Stimulated activated CD4-positive, alpha-beta T cell treated with anti-CD3 and anti-CD28 coated beads, TNF-alpha, amount 100 ng/mL, for 4 hours (primary cell): ENCODE measurements at places on chromosomes 7 and 10.

DNA sequence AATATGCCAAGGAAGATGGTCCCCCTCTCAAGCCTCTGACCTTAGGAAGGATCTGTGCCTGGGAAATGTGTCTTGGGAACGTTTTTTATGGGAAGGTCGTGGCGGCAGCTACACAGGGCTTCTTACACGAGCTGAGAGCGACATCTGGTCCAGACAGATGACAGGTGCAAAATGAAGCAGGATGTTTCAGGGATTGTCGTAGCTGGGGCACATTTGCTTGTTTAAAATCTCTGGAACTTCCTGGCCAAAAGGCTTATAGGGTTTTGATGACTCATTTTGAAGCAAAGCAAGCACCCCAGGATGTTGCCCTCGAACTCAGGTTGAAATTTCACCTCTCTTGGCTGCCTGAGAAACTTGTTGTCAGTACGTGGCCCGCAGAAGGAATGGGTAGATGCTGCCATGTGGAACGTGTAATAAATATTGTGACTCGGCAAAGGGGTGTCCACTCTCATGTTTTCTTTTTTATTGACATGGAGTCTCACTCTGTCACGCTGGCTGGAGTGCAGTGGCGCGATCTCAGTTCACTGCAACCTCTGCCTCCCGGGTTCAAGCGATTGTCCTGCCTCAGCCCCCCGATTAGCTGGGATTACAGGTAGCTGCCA, 117.5 kb downstream of the CAMK1D start:
- no peak for DNase-seq

GRCh38 chr10:921471-922414, 9.8 kb downstream of the LARP4B start:
- DNase-seq = no peak

DNA sequence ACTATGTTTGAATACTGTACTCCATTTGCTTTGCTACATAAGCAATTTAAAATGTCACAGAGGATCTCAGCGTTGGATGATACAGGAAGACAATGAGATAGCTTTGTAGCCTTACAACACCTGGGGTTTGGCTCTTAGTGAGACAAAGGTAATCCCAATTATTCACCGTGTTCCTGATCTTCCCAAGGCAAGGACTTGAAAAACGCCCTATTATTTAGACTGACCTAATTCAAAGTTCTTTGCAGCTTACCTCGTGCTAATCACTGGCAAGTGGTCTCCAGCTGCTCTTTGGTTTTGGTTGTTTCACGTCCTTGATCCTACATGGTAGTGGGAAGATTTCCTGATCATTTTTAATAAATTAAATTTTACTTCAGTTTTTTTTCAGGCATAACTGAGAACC, 23.0 kb upstream of the C7orf33 start:
- DNase-seq = no peak

GRCh38 chr7:108418946-108419345, 37.3 kb downstream of the NRCAM start:
- no peak for DNase-seq

GRCh38 chr7:87474533-87475358, 734 bp downstream of the ABCB4 start:
- no peak for DNase-seq

GRCh38 chr10:25078658-25079431, 62.4 kb downstream of the THNSL1 start:
- DNase-seq = no peak

DNA sequence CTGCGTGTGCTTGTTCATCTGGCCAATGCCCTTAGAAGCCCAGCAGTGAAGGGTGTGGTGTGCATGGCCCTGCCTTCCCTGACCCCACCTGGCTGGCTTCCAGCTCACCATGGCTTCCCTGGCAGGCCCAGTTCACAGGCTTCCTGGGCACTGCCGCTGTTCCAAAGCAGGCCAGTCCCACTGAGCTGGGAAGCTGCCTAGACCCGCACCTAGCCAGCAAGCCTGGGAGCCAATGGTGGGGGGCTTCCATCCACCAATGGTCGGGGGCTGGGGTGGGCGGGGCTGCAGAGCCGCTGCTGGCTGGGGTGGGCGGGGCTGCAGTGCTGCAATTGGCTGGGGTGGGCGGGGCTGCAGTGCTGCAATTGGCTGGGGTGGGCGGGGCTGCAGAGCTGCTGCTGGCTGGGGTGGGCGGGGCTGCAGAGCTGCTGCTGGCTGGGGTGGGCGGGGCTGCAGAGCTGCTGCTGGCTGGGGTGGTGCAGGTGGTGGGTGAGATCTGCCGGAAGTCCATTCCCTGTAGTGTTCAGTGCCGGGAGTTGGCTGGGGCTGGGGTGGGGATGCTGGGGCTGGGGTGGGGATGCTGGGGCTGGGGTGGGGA, 12.4 kb downstream of the CALY start:
- DNase-seq = no peak

- no peak for DNase-seq
These were observed 4.4 kb downstream of the DDIT4 start for GRCh38 chr10:72277996-72278667.

DNA sequence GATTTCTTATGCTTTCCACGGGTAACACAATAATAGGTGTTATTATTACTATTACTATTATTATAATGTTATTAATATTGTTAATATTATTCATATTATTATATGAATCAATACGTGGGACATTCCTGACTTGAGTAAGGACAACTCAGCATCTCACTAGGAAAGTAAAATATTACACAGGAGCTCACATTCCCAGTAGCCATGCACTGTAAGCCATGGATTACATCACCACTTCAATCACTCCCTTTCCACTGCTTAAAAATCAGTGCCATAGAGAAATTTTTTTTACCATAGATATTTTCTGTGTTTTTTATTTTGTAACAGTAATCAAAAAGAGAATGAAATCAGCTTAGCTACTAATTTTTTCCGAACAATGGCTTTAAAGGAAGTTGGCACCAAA, 68.5 kb upstream of the DGKI start:
- no peak for DNase-seq

GRCh38 chr7:55063061-55063460, 44.2 kb downstream of the EGFR start:
- DNase-seq = no peak

- no peak for DNase-seq
These were observed 149.1 kb upstream of the CALCR start for GRCh38 chr7:93723424-93724124.

DNA sequence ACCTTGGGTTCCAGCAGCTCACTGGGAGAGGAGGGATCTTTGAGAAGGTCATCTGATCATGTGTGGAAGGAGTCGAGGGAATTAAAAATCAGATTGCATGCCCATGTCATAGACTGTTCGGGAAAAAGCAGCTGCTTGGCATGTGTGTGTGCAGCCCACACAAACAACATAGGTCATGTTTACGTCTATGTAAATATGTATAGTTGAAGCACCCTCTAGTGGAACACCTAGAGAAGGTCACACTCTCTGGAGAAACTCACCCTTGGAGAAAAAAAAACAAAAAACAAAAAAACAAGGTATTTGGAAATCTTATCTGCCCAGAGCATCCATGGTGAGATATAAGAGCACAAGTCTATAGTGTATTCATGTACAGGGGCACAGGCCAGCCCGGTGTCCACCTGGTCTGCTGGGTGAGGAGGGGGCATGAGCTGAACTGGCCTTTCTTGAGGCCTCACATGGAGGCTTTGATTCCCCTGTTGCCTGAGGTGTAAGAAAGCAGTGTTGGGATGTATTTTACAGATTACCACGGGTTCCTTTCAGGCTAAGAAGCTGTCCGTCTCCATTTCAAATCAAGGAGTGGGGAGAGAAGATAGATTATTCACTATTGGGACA, 98.0 kb downstream of the NPY start:
- DNase-seq = no peak
